ENCODE measurements at places on chromosomes 2 and 18.

DNA sequence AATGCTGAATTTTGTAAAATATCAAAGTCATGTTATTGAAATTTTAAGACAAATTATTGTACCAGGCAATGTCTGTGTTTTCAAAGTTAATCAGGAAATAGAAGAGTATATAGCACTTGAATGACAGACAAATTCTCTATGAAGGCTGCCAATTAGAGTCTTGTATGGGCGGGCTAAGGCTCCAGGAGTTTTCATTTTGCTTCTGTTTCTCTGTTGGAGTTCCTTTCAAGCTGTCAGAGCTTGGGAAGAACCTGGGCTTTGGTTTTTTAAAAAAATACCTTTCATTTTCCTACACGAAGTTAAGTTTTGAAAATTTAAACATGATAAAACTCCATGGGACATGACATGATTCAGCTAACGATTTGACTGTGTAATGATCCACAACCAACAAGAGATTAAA is 339.0 kb upstream of the KCNH7 start:
- DNase-seq: no peak

DNA sequence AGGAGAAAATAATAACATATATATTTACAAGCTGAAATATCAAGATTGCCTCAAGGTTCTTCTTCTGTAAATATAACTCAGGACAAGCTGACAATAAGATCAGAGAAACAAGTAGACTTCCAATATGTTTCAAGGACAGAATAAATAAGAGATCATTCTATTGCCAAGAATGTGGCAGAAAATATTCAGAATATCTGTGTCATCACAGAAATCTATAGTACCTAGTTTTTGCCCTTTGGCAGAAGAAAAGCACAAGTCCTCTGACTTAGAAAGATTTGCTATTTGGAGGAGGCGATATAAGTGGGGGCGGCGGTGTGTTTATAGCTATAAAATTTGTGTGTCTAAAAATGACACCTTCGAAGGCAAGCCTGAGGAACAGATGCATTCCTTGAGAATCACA is 34.3 kb downstream of the ARHGAP15 start:
- no peak for DNase-seq

- no peak for DNase-seq
Observed at GRCh38 chr2:209864716-209865295, 93.2 kb downstream of the UNC80 start.

DNA sequence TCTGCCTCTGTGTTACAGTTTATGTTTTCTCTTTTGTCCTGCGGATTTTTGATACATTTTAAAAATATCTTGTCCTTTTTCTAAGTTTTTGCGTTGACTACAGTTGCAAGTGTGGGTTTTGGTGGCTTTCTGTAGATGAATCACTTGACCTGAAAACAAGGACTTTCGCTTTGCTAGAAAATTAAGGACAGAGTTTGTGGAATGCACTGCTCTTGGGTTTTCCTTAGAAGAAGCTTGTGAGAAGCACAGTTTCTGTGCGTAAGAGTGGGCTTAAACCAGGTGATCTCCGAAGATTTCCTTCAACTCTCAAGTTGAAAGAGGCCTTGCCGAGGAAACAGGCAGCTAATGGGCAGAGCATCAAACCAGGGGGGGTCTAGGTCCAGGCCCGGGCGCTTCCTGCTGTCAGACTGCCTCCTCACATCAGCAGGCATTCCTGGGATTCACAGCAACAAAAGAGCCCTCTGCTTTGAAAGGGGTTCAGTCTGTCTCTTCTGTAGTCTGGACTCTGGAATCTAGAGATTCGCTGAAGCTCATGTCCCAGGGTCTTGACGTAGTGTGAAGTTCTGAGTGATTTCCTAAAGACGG is 17.3 kb downstream of the NCK2 start:
- DNase-seq: no peak

DNA sequence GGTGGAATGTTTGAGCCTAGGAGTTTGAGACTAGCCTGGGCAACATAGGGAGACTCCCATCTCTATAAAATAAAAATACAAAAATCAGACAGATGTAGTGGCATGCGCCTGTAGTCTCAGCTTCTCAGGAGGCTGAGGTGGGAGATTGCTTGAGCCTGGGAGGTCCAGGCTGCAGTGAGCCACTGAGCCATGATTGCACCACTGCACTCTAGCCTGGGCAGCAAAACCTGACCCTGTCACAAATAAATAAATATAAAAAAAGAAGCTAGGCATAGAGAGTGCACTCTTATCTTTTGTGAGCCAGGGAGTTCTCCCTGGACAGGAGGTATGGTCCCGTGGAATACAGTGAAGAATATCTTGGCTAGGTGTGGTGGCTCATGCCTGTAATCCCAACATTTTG is 11.0 kb upstream of the KYNU start:
- no peak for DNase-seq

- no peak for DNase-seq
Observed at GRCh38 chr18:5198311-5198710, 1.3 kb upstream of the AKAIN1 start.

DNA sequence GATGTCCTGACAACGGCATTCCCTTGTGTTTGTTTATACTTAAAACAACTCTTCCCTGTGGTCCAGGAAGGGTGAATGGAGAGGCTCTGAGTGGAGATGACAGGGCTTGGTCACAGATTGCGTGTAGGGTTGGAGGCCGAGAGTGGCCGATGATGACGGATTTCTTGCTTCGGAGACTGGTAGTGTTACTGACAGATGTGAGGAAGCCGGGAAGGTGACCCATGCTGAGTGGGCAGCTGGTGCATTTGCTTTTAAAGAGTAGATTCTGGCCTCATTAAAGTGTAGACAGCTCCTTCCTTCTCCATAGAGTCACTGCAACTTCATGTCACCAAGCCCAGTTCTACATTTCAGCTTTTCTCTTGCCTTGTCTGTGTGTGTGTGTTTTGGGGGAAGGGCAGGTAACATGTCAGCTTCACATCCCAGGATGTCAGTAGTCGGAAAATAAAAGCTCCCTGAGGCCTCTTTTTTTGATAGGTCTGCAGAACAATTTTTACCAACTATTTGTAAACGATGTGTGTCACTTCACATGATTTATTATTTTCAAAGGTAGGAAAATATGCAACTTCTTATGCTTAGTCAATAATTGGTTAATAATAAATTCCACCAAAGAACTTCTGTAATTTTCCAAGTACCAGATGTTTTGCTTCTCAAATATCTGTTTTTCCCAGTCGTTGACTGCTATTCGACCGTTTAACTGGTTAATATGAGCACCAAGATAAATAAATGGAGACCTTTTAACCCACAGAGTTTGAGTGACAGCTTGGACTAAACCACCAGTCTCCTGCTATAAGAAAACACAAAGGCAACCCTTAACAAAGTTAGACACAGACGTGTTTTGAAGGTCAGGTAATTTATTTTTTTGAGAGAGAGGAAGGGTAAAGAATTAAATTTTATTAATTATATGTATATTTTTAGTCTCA is 436.9 kb downstream of the SLC4A3 start:
- no peak for DNase-seq

DNA sequence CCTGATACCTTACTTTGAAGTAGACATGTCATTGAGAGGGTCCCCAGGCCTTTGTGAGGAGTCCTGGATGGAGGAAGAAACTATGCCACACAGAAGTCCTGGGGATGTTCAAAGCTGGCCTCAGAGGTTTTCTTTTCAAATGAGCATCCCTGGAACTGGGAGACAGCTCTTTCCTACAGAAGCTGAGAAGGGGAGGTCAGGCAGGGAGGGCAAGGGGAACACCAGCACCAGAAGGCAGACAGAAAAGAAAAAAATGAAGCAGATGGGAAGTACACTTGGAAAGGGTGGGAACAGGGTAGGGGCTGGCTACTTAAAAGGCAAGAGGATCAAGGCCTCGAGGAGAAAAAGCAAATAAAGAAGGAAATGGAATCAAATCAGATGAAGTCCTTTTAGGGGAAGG is 120.0 kb downstream of the FMNL2 start:
- no peak for DNase-seq

- no peak for DNase-seq
Observed at GRCh38 chr18:7035807-7036206, 81.8 kb downstream of the LAMA1 start.

GRCh38 chr18:52437161-52437560 is 97.2 kb downstream of the DCC start:
- DNase-seq: no peak

DNA sequence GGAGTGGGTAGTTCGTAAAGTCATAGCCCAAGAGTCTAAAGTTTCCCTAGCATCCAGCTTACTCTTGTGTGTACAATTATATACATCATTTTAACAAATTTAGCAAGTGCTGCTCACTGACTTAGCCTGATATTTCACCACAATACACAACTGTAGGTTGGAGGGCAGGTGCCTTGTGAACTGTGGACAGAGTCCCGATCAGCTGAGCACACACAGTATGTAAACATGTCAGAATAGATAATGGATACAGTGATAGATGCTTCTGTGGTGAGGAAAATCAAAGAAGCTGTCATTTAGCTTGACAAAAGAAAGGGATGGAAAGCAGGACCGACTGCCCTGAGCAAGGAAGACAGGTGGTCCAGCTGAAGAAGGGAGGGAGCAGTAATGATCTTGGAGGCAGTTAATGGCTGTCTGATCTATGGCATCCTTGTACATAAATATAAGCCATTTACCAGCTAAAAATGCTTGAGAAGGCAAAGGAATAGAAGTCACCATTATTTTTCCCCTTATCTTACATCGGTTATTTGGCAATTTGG is 372.8 kb upstream of the UBE2E3 start:
- DNase-seq: no peak

- DNase-seq: no peak
Observed at GRCh38 chr18:67633939-67634338, 117.4 kb upstream of the DSEL start.

DNA sequence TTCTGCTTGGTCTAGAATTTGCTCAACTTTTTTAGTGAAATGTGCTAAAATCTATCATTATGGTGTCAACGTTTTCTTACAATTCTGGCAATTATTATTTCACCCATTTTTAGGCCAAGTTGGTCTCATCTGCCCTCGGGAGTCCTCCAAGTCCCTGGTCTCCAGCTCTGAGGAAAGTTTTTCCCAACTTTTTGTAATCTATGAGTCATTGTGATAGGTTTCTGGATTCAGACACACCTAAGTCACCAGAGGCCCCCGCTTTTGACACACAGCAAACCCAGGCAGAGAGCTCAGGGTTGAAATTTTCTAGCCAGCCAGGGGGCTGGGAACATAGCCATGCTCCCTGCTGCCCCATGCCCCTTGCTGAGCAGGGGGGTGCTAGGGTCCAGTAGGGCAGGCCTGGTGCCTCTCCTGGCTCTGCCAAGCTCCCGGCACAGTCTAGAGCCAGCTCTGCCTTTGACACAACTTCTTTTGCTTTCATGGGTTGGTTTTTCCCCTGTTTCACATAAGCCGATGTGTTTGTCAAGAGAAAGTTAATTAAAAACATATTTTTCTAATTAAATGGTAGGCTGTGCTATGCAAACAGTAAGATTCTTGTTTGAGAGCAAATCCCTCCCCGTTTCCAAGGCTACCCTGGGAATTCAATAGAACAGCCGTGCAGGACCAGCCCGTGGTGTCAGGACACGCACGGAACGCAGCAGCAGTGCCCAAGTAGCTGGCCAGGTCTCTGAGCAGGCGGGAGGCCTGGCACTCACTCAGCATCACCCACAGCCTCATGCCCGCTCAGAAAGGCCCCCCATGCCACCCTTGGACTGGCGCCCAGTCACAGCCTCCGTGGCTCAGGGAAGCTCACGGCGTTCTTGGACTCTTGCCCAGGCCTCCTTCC is 25.5 kb upstream of the SNED1 start:
- DNase-seq: peak; percentile 54

Data from fibroblast of skin of left biceps (primary cell).